Calu3 (cell line): ENCODE measurements at places on chromosomes 16 and 17. TPM values are rescaled to one million over a fixed set of nuclear protein-coding genes. Genes with fewer than 3 reads are reported as not detected.

Gene TMEM235
- not detected in 2 replicates for total RNA-seq

Gene OTOP2
- not detected in 2 replicates for total RNA-seq

Gene CEP295NL
- total RNA-seq: 4.6 and 6.0 TPM in 2 replicates

Gene STH
- not detected in 2 replicates for total RNA-seq

Gene C16orf82
- not detected in 2 replicates for total RNA-seq

Gene SMIM5
- total RNA-seq: 1.9 and 3.5 TPM in 2 replicates

GRCh38 chr16:54503011-54503855 lies 216.6 kb upstream of the IRX3 start:
- no peak for DNase-seq

DNA sequence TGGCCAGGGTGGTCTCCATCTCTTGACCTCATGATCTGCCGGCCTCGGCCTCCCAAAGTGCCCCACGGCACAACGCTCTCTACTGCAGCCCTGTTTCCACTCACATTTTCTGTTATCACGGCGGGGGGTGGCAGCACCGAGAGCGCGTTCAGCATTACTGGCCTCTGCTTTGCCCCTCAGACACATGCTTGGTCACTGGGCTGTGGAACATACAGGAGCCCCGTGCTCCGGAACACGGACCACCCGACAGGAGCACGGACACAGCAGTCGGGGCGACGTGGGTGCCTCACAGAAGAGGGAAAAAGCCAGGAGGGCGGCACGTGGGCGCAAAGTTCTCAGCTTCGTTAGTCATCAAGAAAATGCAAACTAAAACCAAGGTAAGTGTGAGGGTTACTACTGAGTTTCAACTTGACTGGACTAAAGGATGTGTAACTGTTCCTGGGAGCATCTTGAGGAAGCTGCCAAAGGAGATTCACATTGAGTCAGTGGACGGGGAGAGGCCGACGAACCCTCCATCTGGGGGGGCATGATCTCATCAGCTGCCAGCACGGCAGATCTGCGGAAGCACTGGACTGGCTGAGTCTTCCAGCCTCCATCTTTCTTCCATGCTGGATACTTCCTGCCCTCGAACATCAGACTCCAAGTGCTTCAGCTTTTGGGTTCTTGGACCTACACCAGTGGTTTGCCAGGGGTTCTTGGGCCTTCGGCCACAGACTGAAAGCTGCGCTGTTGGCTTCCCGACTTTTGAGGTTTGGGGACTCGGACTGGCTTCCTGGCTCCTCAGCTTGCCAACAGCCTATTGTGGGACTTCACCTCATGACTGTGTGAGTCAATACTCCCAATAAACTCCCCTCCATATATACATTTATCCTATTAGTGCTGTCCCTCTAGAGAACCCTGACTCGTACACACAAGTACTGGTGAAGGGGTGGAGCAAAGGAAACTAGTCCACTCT lies 106.8 kb downstream of the ZNF778 start:
- DNase-seq: no peak

DNA sequence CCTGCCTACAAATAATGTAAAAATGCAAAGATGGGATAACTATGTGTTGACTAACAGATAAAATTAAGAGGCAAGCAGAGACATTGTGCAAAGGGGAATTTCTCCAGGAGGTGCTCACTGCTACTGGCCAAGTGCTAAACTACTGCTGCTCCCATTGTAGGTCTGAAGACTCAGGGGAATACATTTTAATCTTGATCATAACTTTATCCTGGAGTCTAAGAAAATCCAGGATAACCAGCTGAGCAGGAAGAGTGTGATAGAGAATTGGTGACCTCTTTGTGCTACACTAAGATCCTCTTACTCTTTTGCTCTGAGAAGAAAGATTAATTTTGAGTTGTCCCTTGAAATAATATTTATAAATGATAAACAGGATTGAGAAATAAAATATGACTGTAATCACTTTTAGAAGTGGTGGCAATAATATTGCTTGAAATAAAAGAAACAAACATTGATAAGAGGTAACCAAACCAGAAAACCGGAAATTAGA lies 5.9 kb downstream of the RNF43 start:
- no peak for DNase-seq

DNA sequence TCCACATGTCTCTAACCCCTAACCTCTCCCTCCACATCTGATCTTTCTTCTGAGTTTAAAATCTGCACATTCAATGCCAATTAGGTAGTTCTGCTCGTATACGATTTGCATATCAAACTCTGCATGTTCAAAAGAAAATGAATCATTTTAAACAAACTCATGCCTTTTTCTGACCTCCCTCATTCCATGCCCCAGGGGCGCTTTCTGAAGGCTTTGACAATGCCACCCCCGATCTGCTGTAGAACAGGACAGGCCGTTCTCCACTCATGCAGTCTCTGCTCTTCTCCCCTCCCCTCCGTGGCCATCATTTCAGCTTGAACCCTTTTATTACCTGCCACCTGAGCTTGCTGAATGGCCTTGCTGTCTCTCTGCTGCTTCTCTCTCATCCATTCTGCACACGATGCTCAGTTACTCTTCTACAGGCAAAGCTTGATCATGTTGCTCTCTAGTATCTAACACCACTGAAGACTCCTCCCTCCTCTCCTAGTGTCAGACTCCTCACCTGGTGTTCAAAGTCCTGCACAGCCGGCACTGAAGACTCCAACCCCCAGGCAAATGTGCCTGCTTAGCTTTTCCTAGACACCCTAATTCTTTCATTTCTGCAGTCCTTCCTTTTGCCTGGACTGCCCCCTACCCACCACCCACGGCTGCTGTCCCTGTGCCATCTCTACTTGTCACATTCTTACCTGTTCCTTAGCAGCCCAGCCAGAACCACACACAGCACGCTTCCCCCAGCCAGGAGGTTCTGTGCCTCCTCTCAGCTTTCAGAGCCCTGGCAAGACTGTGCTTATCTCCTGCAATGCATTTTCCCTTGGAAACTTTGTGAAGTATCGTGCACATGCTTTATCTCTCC lies 6.2 kb downstream of the TMEM238L start:
- DNase-seq: no peak

DNA sequence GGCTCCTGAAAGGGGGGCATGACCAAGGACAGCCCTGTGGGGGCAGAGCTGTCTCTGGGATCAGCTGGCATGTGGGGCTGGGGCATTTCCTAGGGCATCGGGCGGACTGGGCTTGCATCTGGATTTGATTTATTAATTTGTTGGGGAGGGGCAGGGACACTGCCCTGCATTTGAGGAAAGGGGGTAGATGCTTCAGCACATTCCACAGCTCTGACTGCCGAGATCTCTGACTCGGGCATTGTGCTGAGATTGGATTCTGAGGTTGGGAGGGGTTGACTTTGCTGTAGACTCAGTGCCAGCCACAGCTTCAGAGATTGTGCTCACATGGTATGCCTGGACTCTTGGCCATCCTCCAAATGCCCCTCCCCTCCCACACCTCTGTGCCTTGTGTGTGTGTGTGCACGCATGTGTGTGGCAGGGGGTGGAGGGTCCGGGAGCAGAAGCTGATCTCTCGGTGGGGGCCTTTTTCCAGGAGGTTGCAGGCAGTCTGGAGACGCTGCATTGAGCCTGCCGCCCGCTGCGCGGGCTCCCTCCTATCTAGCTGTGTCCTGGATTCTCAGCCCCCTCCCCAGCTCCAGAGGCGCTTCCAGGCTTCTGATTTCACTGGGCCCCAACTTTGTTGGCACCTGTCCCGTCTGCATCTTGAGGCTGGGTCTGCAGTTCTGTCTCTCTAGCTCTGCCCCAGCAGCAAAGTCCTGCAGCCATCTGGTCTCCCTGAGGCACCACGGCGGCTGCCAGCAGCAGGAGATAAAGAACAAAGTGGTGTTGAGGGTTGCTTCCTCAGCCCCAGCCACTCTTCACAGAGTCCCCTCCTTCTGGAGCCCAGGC lies 14.9 kb downstream of the IGFBP4 start:
- DNase-seq: peak; percentile 99

DNA sequence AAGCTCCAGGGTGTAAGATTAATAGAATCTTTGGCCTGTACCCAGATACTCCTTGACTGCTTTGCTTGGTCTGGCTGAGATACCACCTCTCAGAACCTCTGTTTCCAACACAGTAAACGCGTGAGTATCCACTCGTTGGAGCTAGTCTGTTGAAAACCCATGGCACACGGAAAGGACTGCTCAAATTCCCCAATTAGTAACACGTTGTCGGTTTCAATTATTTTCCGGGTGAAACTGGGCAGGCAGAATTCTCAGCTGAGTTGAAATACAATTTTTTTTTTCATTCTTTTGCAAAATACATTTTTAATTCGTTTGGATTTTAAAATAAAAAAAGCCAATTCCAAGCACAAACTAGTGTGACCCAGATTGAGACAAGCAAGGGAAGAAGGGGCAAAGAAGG lies 120.5 kb downstream of the MAF start:
- DNase-seq: no peak

DNA sequence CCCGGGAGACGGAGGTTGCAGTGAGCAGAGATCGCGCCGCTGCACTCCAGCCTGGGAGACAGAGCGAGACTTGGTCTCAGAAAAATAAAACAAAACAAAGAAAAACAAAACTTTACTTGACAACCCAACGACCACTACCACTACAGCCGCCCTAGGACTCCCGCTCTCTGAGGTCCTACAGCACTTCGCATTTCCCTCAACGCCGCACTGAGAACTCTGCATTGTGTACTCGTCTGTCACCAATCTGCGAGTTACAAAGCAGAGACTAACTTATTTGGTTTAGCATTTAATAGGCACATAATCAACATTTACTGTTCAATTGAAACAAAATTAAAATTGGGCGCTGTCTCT lies 479 bp upstream of the ZNF207 start:
- DNase-seq: no peak

DNA sequence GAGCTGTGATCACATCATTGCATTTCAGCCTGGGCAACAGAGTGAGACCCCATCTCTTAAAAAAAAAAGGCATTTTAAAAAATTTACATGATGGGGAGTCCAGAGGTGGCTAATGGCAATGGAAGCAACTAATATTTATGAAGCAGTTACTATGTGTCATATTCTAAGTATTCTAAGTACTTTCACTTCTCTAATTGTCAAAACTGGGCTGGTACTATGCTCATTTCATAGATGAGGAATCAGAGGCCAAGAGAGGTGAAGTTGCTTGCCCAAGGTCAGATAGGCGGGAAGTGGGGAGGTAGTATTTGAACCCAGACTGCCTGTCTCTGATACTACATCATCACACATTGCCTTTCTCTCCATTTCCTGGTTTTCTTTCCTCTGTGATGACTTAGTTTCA lies 50.7 kb downstream of the SLC5A11 start:
- no peak for DNase-seq

DNA sequence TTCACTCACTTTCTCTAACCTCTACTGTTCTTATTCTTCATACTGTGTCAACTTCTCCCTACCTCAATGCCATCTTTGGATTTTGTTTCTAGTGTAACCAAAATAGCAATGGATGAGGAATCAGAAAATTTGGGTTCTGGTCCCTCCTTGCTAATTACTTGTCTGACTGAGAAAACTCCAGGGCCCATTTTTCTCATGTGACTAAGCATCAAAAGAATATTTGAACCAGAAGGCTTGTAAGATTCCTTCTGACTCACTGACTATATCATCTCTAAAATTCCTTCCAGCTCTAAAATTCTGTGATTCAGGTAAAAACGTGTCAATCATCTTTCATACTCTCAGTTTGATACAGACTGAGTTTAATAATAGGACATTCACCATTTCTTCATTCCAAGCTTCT lies 57.9 kb downstream of the BRIP1 start:
- DNase-seq: no peak

DNA sequence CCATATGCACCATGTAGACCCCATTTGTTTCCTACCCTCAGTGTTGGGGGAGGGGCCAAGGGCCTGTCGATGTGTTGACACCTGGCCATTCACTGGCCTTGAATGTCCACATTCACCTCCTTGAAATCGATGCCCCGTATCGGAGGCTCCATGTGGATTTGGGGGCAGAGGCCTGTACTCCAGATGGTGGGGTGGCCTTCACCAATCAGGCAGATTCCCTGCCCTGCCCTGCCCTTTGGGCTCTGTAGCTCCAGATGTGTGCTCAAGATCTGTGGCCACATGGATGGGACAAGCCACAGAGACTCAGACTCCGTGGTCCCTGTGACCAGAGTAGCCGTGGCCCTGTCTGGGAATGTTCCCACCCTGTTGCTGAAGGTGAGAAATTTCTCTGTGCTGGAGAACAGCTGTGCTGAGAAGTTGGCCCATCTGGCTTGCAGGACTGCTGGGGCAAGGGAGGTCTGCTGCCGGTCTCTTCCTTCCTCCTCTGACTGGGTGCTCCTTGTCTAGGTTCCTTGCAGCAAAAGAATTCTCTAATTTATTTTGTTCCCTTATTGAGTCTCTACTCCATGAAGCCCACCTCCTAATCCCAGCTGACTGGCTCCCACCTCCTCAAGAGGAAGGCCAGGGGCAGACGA lies 221.3 kb downstream of the SEC14L1 start:
- DNase-seq: no peak

DNA sequence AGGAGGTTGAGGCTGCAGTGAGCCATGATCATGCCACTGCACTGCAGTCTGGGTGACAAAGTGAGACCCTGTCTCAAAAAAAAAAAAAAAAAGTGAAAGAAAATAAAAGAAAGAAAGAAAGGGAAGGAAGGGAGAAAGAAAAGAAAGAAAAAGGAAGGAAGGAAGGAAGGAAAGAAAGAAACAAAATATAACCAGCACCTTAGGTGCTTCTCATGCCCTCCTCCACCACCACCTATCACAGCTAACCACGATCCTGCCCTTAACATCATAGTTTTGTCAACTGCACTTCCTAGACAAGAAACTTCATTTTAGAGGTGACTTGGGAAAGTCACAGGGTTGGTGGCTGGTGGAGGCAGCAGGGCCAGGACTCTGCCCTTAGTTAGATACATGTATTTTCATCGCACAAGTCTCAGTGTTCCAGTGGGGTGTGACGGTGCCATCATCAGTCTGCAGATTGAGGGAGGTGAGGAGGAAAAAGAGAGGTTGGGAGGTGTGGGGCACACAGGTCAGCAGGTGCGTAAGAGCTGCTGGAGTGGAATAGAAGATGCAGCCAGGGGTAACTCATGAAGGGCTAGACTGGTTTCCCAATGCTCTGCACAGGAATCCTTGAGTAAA lies 10.0 kb downstream of the SUPT4H1 start:
- no peak for DNase-seq

DNA sequence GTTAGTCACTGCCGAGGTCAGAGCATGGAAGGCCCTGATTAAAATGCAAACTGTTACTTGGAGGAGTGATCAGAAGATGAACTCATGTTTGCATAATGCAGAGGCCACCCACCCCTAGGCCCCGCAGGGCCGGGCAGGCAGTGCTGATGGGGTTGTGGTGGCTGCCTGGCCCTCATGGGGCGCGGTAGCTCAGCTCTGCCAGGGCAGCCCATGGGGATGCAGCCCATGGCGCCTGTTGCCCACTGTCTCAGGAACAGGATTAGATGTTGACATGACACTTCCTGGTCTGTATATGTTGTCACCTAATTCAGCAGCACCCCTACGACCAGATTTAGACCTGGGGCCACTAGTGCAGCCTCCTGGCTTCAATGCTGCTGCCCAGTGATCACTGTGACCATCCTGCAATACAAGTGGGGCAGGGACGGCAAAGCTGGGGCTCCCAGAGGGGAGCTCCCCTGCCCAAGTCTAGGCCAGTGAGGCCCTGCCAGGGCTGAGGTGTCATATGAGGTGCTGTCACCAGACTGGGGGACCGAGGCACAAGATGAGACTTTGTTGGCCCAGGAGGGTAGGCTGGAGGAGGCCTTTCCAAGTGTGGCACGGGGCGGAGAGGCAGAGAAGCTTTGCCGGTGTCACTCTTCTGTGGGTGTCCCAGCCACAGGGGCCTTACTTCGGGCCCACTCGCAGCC lies 49.1 kb downstream of the RAI1 start:
- DNase-seq: no peak

GRCh38 chr17:3983606-3984484 lies 19.6 kb upstream of the ATP2A3 start:
- DNase-seq: no peak
